ENCODE measurements at places on chromosomes 4 and X.

DNA sequence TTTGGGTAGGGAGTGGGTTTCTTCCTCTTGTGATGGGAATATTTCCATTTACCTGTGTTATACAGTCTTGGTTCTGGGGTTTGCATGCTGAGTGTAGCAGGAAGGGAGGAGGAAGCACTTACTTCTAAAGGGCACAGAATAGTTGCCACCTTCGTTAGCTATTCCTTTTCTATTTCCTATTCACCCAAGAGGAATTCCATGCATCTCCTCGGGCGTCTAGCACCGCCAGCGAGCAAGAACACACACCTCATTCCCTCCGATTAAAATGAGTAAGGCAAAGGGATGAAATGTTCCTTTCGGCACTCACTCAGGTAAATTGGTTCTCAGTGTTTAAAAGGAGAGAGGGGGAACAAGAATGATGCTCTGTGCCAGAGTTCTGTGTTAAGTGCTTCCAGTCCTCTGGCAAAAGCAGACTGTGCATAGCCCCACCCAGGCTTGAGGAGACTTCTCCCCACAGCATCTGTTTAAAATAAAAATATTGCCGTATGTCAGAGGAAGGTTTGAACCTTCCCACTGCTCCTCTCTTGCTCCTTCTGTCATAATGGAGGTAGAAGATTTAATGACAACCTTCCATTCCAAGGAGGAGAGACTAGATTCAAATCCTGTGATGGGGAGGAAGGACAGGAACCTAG lies 351.4 kb downstream of the PTTG2 start:
- no peak for DNase-seq

GRCh38 chr4:19130866-19131265 lies 1109.3 kb upstream of the LCORL start:
- DNase-seq, result no peak

- peak; percentile 23 for DNase-seq
These were observed 8.1 kb upstream of the GPR119 start for GRCh38 chrX:130393451-130394074.

- DNase-seq, result no peak
These were observed 1495.5 kb downstream of the PCDH18 start for GRCh38 chr4:136036744-136037143.

Data from HuH-7.5 (cell line).